ENCODE measurements at places on chromosomes 7 and 10.

- no peak for DNase-seq
Observed at GRCh38 chr10:6513476-6513875, 66.6 kb downstream of the PRKCQ start.

DNA sequence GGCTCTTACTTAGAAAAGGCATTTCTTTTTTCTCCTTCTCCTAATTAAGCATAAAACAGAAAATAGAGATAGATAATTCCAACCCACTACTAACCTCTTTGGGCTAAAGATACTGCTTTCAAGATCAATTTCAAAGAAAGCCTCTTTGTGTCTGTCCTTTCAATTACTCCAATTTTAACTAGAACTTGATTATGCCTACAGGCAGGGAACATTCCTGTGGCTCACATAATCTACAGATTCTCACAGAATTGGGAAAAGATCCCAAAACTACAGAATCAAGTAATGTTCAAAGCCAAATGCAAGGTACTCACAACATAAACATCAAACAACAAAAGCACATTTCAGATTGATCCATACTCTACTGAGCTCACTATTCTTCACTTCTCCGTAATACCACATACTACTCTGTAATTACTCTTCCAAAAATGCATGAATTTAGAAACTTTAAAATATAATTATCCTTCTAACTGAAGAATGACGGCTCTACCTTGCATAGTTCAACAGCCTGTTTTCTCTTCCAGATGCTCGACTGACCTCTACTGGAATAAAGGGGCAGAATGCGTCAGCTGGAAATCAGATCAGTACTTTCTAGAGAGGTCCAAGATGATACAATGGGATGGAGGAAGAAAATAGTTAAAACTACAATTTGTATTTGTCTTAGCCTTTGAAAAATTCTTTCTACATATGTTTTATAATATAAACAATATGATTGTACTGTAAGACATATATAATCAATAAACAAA is 3.9 kb downstream of the MTERF1 start:
- DNase-seq, result no peak

DNA sequence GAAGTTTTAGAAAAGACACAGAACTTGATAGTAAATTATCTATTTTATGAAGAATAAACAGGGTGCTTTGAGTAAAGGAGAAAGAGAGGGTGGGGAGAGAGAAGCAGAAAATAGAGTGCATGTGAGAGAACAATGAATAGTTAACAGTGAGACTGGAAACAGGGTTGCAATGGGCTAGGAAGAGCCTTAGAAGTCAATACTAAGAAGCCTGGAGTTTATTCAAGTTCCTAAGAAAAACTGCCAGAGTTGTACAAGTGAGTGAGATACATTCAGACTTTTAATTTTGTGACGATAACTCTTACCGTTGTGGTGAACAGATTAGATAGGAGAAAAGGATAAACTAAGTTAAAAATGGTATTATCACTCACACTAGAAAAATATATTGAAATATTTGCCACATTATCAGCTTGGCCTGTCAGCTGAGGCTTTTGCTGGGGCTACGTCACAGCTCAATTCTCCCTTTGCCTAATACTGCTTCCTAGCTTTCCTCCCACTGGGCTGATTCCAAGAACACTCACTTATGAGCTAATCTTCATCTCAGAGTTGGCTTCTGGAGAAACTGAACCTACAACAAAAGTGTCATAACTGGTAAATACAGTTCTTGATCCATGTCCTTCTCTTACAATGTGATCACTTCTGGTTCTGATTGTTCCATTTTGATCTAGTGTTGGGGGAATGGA is 92.7 kb downstream of the SEMA3D start:
- DNase-seq, result no peak

- DNase-seq, result no peak
Observed at GRCh38 chr10:62044566-62044965, 143.1 kb downstream of the ARID5B start.

- DNase-seq, result no peak
Observed at GRCh38 chr7:30931161-30931928, 19.7 kb downstream of the AQP1 start.

DNA sequence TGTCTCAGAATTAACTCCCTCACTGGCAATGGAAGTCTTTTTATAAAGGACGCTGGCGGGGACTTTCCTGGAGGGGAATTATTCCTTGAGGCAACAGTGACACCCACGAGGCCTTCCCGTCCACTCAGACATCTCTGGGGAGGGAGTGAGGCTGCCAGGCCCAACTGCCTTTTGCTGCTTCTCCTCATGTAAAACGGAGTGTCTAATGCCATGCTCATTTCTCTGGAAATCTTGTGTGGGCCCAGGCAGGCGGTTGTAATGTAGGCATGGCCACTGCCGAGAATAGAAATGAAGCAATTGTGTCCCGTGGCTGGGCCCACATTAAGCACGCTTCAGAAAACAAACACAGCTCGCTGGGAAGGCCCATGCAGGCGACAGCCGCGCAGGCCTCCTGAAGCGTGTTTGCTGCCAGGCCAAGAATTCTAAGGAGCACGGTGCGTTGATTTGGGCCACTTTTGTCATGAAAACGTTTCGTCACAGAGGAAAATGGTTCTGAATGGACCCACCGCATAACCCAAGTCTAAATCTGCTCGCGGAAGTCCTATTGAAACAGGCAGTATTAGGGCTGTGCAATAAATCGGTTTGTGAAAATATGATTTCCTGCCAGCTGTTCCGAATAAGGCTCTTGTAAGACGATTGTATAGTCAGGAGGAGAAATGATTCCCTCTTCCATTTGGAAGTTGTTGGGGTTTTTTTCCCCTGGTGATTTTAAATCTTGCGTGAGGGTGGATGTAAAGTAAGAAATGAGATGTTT is 104.2 kb upstream of the CHST15 start:
- no peak for DNase-seq

DNA sequence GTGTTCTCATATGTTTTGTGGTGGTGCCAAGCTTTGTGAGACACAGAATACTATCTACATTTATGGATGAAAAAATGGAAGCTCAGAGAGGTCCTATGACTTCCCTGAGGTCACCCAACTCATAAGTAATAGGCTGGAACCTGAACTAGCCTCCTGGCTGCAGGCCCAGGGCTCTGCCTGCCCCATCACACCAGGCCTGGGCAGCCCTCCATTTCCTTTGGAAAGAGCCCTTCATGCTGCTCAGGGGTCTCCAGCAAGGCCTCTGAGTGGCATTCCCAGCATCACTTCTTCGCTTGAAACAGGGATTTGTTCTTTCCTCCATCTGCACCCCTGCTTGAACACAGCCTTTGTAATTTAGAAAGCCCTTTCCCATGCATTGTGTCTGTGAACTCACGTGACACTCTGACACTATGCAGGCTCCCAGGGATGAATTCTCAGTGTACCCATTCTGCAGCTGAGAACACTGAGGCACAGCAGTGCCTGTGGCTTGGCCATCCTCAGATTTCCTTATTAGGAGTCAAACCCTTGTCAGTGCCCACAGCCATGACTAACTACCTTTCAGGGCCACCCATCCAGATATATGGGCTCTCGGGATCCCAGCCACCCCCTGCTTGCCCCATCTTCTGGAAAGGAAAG is 127.8 kb upstream of the PPIF start:
- DNase-seq, result no peak

GRCh38 chr10:68516766-68517165 is 10.6 kb downstream of the SLC25A16 start:
- no peak for DNase-seq

DNA sequence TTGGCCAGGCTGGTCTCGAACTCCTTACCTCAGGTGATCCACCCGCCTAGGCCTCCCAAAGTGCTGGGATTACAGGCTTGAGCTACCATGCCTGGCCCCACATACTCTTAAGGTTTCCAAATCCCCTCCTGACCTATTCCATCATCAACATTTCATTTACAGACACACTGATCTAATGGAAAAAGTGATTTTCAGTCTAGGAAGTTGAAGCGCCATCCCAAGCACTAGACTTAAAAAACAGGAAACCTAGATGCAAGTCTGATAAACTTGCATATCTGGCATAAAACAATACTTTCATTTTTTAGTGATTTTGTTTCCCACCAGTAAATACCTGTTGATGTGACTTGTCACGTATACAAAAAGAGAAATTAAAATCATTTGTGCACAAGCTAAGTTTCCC is 44.0 kb downstream of the DNMBP start:
- no peak for DNase-seq

GRCh38 chr10:122296363-122297120 is 25.4 kb downstream of the BTBD16 start:
- DNase-seq, result no peak

DNA sequence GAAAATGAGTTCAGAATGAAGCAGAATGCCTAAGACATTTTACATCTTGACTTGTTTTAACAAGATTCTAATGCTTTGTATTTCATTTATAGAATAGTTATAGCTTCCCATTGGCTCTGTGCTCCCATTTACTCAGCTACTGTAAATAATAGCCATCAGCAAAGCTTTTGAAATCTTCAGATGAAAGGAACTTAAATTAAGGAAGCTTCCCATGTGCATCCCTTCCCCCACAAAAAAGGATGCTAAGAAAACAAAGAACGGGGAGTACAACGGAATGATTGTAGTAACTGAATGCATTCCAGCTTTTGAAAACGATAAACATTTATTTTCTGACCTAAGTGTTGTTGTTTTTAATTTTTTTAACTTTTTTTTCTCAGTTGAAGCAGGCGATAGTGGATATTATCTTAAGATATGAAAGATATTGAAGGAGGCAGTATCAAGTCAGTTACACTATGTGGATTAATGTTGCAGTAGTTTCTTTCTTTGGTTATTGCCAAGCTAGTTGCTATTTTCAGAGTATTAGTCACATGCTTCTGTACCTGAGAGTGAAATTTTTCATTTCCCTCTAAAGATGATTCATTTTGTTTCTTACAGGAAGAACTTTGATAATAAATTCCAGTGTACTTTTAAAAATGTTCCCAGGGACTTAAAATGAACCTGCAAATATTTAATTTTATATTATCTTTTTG is 129.2 kb downstream of the KCND2 start:
- DNase-seq, result no peak

GRCh38 chr10:75433216-75433615 is 1.8 kb downstream of the LRMDA start:
- no peak for DNase-seq

DNA sequence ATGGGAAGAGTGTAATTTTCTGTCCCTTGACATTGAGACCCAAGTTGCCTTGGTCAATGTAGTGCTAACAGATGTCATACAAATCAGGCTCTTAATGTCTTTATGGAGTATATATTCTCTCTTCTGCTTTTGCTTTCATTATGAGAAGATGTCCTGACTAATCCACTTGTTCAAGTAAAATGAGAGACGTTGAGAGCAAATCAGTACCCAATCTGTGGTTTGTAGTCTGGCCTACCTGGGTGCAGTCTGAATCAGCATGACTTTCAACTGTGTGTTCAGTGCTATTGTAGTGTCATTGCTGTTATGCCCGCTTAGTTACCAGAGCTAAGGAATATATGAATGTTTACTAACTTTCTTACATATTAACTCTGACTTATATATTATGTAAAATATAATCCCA is 612.4 kb downstream of the ANKRD7 start:
- DNase-seq, result no peak

DNA sequence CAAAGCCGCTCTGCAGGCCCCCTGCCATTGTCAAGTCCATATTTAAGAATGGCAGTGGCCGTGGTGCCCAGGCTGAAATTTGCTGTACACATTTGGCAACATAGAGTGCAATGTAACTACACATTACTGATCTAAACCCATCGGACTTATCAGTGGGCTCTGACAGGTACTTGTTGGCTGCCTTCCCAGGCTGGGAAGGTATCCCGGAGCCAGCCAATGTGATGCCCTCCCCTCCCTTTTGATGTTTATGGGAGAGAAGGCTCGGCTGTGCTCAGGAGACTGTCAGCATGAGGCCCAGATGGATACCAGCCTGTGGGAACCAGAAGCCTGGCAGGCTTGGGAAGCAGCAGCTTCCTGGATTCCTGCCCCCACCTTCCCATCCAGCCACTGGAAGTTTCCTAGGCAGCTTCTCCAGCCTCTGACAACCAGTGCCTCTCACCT is 146.1 kb upstream of the TCF7L2 start:
- DNase-seq, result no peak

- DNase-seq, result no peak
Observed at GRCh38 chr10:48820699-48821098, 118.9 kb downstream of the LRRC18 start.

DNA sequence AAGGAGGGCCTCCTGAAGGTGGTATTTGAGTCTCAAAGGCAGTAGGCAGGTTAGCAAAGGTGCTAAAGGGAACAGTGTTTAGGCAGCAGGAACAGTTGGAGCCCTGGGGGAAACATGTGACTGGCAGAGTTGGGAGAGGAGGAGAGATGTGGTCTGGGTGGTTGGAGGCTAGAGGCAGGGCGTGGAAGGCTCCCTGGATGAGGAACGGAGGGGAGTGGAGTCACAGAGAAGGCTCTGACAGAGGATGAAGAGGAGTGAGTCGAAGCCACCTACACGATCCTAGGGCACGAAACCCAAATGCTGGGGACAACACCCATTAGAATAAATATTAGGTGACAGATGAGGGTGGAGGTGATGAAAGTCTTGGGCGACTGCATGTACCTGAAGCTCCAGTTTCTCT is 19.6 kb upstream of the MGMT start:
- no peak for DNase-seq

DNA sequence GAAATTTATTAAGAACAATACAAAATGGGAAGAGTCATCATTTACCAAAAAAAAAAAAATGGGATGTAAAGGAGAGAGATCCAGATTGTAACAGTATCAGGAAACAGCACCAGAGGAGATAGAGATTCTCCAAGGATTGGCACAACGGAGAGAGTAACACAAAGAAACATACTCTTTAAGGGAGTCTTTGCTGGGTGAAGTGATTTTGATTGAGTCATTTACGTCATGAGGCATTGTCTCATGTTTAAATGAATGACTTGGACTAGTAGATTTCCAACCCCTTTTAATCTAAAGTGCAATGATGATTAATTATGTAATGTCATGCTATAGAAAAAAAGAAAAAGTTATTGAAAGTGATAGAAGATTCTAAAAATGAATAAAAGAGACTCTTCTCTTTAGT is 68.8 kb downstream of the ITGB8 start:
- DNase-seq, result no peak

GRCh38 chr7:95421847-95422444 is 12.9 kb downstream of the PON2 start:
- DNase-seq, result no peak

DNA sequence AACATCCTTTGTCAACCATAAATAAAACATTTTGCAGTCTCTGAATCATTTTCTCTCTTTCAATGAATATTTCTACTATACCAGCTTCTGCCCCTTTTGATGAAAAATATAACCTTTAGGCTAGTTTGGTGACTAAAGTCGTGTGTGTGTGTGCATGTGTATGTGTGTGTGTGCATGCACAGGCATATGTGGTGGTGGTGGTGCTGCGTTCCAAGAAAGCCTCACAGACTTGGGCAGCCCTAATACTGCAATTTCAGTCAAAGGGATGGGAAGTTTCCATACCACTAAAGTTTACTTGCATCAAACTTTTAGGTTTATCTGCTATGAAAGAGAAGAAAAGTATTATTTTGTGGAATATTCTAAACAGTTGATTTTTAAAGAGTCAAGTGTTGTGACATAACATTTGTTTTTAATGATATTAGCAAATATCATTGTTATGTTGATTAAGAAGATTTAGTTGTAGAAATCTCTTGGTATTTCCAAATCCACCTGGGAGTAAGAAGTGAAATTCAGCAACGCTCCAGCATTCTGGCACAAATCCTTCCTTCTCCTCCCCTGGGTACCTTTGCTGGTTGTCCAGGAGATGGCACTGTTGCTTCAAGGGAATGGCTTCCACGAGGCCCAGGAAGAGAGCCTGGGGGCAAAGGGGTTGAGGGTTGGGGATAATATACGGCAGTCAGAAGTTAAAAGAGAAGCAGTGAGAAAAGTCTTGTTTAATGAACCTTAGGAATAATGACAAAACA is 41.5 kb downstream of the ASB4 start:
- peak; percentile 58 for DNase-seq
